ENCODE measurements at places on chromosomes 1 and 21. TPM values are rescaled to one million over a fixed set of nuclear protein-coding genes. Genes with fewer than 3 reads are reported as not detected.
A peak's percentile ranks its signal among the peaks of the same experiment; 100 is the strongest.

Gene PTTG1IP
- 299 TPM for total RNA-seq

Gene ZBTB40
- total RNA-seq: 40.9 TPM

GRCh38 chr1:22889213-22889827 is 83.3 kb downstream of the LACTBL1 start:
- no peak overlapping the region for H3K4me3 ChIP-seq
- H3K27ac ChIP-seq: no peak overlapping the region
- no peaks in the 10 kb centered on the region for H3K4me1 ChIP-seq
- no peaks in the 10 kb centered on the region for H3K36me3 ChIP-seq
- H3K27me3 ChIP-seq: no peaks in the 10 kb centered on the region
- peak; percentile 24 for DNase-seq

DNA sequence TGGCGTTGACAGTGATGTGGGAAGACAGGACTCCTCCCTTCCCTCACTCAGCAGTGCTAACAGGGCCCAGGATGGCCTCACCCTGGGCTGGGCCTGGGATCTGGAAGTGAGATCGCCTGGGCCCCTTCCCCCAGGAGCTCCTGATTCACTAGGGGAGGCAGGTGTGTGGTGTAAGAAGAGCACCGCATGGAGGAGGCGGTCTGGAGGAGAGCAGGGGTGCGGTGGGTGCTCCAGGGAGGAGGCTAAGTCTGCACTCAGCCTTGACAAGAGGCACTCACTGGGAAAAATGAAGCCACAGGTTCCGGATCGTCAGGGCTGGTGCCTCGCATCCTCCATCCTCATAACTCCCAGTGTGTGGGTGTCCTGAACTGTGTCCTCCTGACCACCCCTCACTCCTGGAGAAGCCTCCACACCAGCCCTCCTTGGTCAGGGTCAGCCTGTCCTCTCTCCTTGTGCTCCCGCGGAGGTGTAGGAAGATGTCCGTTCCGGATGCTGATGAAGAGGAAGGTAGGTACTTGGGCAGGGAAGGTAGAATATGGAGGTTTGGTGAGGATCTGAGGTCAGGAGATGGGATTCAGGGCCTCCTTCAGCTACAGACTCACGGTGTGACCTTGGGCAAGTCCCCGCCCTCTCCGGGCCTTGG is 142.1 kb upstream of the WNT4 start:
- peak overlapping the region; percentile 92 for H3K27ac ChIP-seq
- H3K4me3 ChIP-seq: no peak overlapping the region
- peak; percentile 22 for DNase-seq
- no peaks in the 10 kb centered on the region for H3K27me3 ChIP-seq
- no peaks in the 10 kb centered on the region for H3K36me3 ChIP-seq

All from adrenal gland (tissue), 19 donors.